ENCODE measurements at places on chromosomes 16 and 17.

GRCh38 chr17:79955691-79956440 lies 79.8 kb downstream of the TBC1D16 start:
- DNase-seq: no peak

DNA sequence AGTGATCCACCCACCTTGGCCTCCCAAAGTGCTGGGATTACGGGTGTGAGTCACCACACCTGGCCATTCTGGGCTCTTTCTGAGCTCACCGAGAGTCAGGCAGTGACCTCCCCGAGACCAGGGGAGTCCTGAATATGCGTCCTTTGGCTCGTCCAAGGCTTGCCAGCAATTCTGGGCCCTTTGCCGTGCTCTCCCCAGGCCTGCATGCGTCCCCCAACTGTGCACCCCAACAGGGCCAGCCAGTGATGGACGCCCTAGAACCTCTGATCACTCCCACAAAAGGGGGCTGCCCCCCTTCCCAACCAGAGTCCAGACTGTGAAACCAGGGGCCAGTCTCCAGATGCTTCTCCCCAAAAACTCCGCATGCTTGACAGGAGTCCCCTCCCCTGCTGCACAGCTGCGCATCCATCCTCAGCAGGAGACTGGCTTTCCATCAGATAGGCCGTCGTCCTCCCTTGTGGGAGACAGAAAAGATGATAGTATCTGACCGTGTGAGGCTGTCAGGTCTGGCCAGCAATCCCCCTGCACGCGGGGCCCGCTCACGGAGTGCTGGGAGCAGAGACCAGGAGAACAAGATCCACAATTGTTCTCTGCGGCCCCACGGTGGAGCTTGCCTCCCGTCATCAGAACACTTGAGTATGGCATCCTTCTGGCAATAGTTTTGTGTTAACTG lies 15.5 kb downstream of the HS3ST6 start:
- DNase-seq: no peak

DNA sequence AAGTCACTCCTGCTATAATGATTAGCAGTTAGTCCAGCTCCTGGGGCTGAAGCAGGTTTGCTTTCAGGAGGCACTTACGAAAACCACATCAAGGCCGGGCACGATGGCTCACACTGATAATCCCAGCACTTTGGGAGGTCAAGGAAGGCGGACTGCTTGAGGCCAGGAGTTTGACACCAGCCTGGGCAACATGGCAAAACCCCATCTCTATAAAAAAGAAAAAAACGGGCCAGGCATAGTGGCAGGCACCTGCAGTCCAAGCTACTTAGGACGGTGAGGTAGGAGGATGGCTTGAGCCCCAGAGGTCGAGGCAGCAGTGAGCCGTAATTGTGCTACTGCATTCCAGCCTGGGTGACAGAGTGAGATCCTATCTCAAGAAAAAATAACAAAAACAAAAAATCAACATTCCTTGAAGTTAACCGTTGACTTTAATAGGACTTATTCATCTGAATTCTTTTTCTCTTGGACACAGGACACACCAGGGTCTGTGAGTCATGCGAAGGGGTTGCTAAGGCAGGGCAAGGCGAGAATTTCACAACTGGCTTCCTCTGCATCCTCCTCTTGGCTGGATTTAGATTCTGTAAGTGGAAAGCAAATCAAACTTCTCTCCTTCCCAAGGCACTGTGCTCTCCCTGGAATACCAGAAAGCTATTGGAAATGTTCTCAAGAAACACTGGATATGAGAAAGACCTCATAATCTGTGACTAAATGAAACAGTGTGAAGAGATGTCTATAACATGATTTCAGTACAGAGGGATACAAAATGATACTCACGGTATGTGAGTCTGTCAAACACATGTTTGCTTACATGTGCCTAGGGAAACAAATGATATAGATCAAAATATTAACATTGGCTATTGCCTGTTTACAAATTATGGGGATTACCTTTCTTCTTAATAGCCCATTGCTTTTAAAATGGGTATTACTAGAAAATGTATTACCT lies 99.5 kb downstream of the SYCE1L start:
- DNase-seq: peak; percentile 98

- no peak for DNase-seq
Measured at GRCh38 chr16:1152123-1152638, 725 bp upstream of the CACNA1H start.

DNA sequence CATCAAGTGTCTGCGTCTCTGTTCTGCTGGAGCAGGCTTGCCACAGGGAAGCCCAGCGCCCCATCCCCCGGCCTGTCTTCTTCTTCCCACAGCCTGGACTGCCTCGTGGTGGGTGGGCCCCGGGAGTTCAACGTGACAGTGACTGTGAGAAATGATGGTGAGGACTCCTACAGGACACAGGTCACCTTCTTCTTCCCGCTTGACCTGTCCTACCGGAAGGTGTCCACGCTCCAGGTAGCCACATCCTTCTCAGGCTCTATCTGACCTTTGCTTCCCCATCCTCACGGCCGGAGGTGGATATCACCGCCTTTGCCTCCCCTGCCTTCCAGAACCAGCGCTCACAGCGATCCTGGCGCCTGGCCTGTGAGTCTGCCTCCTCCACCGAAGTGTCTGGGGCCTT lies 29.8 kb upstream of the ITGAX start:
- DNase-seq: no peak

DNA sequence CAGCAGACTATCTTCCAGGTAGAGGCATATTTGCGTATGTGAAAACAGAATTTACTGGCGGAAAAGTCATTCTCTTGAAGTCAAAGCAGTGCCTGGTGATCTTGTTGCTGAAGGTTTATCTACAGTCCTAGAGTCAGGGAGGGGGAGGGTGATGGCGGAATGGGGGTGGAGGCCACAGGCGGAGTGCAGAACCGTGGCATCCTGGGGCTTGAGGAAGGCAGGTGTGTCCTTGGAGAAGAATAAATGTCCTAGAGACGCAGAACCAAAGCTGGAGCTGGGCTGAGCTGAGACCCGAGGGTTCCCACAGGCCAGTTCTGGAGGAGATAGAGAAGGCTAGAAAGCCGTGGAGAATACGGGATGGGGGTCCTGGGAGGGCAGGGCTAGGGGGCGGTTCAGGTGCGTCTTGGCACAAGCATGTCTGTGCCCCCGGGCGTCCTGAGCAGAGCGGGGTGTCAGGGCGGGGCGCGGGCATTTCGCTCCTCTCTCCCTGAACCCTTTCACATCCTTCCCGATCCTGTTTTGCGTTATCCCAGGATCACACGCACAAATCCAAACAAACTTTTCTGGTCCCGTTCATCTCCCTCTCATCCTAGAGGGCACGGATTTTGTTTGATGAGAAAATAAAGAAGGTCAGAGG lies 76.9 kb upstream of the CREBBP start:
- no peak for DNase-seq

DNA sequence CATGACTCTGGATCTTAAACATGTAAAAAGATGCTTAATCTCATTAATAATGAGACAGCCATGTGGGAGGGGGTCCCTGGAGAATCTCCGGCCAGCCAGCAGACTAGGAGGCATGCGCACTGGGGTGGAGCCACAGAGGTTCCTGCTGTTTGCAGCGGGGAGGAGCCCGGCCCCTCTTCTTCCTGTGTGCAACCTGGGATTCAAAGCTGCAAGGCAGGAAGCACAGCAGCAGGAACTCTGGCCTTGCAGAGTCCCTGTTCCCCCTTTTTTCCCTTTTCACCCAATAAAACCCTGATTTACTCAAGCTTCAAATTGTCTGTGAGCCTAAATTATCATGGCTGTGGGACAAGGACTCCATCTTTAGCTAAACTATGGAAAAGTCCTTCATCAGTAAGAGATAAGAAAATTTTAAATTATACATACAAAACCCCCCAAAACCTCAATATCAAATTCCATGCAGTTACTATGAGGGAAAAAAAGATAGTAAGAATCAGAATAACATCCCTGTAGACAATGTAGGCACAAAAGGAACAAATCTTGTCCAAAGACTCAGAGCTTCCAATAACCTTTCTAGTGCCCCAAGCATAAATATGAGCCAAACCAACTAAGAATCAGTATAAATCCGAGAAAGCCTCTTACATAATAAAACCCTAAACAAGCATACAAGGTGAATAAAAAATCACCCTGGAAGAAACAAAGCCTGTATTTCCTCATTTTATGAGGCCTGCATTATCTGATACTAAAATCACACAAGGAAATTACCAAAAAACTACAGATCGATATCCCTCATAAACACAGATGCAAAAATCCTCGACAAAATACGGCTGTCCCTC lies 12.1 kb downstream of the CFDP1 start:
- DNase-seq: peak; percentile 60

DNA sequence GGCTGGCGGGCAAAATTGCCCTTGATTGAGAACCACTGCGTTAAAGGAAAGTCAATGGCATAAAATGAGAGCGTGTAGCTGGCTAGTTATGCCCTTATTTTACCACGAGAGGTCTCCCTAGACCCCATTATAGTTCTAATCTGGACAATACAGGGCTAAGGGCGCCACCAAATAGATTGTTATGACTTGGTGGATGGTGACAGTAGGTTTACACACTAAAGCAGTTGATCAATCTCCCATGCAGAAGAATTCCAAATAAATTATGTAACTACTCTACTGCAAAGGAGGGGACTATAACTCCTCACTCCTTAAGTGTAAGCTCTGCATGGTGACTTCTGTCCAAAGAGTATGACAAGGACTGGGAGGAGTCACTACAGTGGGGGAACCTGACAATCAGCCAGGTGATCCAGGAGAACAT lies 20.4 kb upstream of the YPEL2 start:
- DNase-seq: peak; percentile 36

- DNase-seq: no peak
Measured at GRCh38 chr16:26070302-26071100, 378.7 kb downstream of the HS3ST4 start.
